Camera-type eye (tissue), 1 donor: ENCODE measurements at places on chromosomes 1 and 21. TPM values are rescaled to one million over a fixed set of nuclear protein-coding genes. Genes with fewer than 3 reads are reported as not detected.

The TMCO1 gene
- total RNA-seq: 71.9 TPM

The SPRR1A gene
- total RNA-seq: not detected

The FCGR3A gene
- total RNA-seq: 2.9 TPM

The EPHA8 gene
- total RNA-seq: 33.2 TPM

The CCNL2 gene
- total RNA-seq: 314 TPM

The AMY2A gene
- total RNA-seq: 0.44 TPM

The IL19 gene
- not detected for total RNA-seq

The LEPR gene
- total RNA-seq: 73.2 TPM
